SJCRH30 (cell line): ENCODE measurements at places on chromosomes 3 and 15. TPM values are rescaled to one million over a fixed set of nuclear protein-coding genes. Genes with fewer than 3 reads are reported as not detected.

Gene B2M
- 729 and 792 TPM in 2 replicates for total RNA-seq

Gene CLDN1
- 0.25 and 0.42 TPM in 2 replicates for total RNA-seq

Gene TMC3
- 0.06 TPM in 1 of 2 replicates, not detected in the other for total RNA-seq

Gene NCBP2
- 102 TPM in 2 replicates for total RNA-seq

DNA sequence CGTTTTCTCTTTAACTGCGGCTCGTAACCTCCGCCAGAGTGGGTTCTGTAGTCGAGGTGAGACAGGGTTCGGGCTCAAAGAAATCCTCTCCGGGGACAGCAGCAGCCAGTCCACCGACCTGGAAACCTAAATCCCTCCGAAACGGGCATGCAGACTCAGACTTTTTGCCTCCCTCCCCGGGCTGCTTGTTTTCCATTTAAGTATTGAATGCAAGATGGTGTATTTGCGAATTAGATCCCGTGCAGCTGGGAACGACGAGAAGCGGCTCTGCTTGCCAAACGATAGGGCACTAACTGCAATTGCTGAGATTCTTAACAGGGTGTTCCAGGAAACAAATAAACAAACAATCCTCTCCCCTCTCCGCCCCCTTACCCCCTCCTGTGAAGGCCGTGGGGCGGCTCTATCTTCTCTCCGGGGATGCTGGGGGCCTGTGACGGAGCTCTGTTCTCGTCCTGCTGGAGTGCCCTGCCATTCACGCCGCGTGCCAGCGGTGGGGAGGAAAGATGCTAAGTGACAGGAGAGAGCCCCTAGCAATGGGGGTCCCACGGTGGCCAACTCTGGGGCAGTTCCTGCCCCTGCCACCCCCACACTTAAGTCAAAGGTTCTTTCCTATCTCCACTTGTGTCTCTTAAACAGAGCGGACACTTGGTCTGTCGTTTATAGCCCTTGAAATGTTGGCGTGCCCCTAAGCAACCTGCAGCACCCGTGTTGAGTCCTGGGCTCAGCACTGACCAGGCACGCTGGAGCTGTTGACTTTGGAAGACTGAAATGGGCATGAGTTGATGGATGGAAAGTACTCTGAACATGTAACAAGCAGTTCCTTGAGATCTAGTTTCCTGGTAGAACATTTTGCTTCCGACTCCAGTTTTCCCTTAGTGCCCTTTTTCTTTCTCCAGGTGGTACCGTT lies 1.3 kb upstream of the ETV5 start:
- no peak for DNase-seq

DNA sequence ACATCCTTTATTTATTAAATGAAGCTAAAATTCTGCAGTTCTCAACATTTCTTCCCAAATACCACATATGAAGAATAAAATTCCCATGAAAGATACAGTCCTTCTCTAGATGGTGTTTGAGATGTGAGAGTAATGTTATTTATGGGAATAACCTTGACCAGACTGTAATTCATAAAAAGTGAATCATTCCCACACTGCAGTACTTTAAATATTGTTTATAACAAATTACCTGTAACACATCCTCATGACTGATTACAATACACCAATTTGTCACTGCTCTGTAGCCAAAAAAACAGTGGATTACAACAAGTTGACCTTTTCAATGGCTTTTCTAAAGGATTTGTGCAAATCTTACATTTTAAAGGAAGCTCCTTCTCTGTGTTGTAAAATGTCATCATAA lies 651.3 kb downstream of the NSUN3 start:
- no peak for DNase-seq

- no peak for DNase-seq
Observed at GRCh38 chr15:61623746-61624145, 394.6 kb upstream of the RORA start.

DNA sequence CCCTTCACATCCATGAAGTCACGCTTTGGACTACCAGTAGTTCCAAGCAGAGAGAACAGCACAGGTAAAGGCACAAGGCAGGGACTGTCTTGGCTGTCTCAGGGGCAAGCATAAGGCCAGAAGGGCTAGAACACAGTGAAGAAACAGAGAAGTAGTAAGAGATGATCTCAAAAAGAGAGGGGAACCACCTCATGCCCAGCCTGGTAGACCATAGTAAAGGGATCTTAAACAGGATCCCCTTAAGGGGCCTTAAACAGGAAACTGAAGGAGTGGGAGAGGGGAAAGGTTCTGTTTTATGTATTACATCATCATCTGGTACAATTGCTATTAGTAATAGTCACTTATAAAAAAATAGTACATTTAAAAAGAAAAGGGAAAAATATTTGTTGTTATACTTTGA lies 25.8 kb downstream of the P2RY1 start:
- no peak for DNase-seq

- DNase-seq = no peak
Observed at GRCh38 chr3:152444029-152444641, 175.4 kb downstream of the MBNL1 start.
